ENCODE measurements at places on chromosomes 11 and 22. TPM values are rescaled to one million over a fixed set of nuclear protein-coding genes. Genes with fewer than 3 reads are reported as not detected.

DNA sequence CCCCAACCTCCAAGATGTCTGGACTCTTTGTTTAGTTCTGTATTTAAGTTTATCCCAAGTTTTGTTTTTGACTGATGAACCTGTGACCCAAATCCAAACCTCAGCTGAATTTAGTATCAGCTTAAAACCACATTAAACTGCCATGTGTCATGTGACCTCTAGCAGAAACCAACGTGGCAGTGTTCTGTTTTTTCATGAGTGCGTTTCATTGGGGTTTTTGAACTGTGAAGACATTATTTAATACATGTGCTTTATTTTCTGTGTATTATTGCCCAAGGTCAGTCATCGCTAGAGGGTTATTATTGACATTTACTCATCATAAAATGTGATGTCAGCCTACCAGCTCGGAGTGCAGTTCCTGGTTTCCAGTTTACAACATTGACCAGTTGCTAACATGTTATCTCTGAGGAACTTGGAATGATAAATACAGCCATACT lies 1.8 kb downstream of the TLCD5 start:
- H3K36me3 ChIP-seq: peaks cover 2% of the 10 kb centered on the region
- H3K4me1 ChIP-seq: peaks cover 31% of the 10 kb centered on the region
- H3K4me3 ChIP-seq: peak overlapping the region; percentile 47
- no peak overlapping the region for H3K27ac ChIP-seq
- no peaks in the 10 kb centered on the region for H3K27me3 ChIP-seq
- no peak for DNase-seq

DNA sequence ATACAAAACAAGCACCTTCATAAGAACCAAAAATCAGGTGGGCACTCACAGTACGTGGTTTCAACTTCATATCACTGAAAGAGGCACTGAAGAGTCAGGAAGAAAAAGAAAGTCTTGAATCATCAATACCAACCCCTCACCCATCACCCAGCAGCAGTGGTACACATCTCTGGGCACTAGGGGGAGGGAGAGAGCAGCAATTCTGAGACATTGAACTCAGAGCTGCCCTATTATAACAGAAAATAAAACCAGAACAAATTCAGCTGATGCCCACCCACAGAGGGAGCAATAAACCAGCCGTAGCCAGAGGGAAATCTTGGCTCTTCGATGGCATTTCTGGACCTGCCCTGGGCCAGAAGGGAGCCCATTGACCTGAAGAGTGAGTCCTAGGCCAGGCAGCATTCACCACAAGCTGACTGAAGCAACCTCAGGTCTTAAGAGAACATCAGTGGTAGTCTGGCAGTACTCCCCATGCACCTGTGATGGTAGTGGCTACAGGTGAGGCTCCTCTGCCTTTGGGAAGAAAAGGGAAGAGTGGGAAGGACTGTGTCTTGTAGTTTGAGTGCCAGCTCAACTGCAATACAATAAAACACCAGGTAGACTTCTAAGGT lies 42.2 kb upstream of the FAM181B start:
- no peak overlapping the region for H3K4me3 ChIP-seq
- no peaks in the 10 kb centered on the region for H3K4me1 ChIP-seq
- peaks cover 13% of the 10 kb centered on the region for H3K36me3 ChIP-seq

DNA sequence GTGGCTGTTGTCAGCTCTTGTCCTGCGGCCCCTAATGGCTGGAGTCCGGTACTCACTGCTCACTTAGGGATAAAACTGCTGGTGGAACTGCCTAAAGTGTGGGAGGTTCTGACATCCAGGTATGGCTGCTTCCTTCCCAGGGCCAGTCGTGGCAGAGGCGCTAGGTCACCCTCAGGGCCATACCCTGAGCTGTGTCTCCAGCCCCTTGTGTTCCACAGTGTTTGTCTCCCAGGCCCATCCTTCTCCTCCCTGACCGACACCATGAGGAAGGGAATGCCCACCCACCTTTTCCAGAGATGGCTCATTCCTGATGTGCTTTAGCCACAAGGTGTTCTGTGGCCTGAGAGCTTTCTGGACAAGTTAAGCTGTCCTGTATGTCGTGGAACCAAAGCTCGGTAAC lies 12.4 kb upstream of the ACR start:
- H3K36me3 ChIP-seq: peaks cover 3% of the 10 kb centered on the region
- H3K27ac ChIP-seq: no peak overlapping the region
- H3K4me1 ChIP-seq: peaks cover 10% of the 10 kb centered on the region
- H3K27me3 ChIP-seq: peaks cover 27% of the 10 kb centered on the region
- no peak for DNase-seq

DNA sequence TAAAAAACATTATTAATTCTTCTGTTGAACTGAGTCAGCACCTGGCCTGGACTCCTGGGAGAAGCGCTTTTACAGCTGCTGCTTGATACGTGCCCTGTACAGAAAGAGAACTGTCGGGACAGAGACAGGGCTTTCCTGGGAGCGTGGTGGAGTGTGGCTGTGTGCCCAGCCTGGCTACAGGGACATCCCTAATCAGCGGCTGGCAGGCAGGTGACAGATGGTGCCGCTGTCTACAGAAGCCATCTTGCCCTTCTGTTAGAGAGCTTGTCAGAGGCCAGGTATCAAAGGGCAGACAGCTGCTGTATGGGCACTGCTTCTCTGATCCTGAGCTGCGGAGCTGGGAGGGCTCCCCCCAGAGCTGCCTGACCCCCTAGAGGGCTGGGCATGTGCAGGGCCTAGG lies 361.8 kb downstream of the TENM4 start:
- peaks cover 55% of the 10 kb centered on the region for H3K4me1 ChIP-seq
- H3K4me3 ChIP-seq: no peak overlapping the region
- DNase-seq: no peak
- H3K27ac ChIP-seq: no peak overlapping the region
- H3K36me3 ChIP-seq: no peaks in the 10 kb centered on the region
- no peaks in the 10 kb centered on the region for H3K27me3 ChIP-seq

DNA sequence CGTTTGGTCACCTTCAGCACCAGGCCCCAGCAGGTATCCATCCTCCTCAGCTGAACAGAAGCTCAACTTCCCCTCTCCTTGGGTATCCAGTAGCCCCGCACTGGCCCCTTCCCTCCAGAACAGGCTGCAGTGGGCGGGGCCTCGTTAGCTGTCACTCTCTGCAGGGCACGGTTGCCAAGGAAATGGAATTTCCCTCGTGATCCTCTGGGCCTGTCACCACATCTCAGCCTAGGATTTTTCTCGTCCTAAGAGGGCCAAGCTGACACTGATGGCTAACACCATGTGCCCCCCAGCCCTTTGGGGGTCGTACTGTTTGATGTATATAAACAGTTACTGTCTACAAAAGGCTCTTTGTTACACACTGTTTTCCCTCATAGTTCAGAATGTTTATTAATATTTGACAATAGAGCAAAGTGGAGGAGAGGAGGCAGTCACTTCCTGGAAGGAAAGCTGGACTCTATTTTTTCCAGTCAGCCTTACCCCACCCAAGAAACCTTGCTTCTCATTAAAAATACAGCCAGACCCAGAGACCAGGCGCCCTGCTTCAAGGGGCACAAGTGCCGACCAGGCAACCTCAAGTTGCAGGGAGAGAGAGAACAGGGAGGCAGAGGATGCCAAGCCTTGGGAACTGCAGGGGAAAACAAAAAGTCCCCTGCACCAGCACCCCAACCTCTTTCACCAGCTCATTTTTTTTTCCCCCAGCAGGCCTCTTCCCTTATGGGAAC lies 44.5 kb downstream of the FEZ1 start:
- peak; percentile 69 for DNase-seq
- peak overlapping the region; percentile 90 for H3K27ac ChIP-seq
- H3K4me3 ChIP-seq: no peak overlapping the region

DNA sequence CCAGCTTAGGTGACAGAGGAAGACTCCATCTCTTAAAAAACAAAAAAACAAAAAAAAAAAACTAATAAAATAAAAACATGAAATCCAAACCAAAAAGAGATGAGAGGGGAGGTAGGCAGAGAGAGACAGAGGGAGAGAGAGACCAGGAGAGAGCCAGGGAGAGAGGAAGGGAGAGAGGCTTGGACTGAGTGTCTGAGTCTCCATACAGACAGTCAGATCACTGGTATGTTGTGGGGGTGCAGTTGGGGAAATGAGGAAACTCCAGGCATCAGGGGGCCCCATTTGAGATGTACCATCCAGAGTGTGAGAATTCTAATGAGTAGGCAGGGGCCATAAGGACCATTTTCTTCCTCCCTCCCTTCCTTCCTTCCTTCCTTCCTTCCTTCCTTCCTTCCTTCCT lies 53.1 kb upstream of the SEPTIN5 start:
- no peak for DNase-seq
- peaks cover 12% of the 10 kb centered on the region for H3K4me1 ChIP-seq
- peaks cover 5% of the 10 kb centered on the region for H3K27me3 ChIP-seq
- no peak overlapping the region for H3K4me3 ChIP-seq
- H3K27ac ChIP-seq: no peak overlapping the region

DNA sequence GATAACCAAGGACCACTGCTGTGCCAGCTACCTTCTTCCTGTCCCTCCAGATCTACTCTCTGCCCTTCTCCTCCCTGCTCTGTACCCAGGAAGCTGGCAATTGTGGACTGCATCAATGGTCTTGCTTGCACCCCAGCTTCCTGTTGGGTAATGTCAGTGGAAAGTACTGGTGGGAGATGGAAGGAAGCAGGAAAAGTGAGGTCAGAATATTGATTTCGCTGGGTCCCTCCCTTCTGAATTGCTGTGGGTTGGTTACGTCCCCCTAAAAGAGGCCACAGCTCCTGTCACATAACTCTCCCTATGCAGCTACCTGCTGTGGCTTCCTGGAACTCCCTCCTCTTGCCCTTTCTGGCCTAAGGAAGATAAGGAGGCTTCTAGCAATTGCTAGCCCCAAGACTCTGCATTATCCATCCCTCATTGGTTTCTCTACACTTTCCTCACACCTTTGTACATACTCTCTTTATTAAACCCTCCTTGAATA lies 81.2 kb downstream of the RASSF10 start:
- no peak for DNase-seq
- H3K36me3 ChIP-seq: peaks cover 8% of the 10 kb centered on the region
- H3K4me3 ChIP-seq: no peak overlapping the region
- H3K27ac ChIP-seq: no peak overlapping the region
- no peaks in the 10 kb centered on the region for H3K4me1 ChIP-seq

DNA sequence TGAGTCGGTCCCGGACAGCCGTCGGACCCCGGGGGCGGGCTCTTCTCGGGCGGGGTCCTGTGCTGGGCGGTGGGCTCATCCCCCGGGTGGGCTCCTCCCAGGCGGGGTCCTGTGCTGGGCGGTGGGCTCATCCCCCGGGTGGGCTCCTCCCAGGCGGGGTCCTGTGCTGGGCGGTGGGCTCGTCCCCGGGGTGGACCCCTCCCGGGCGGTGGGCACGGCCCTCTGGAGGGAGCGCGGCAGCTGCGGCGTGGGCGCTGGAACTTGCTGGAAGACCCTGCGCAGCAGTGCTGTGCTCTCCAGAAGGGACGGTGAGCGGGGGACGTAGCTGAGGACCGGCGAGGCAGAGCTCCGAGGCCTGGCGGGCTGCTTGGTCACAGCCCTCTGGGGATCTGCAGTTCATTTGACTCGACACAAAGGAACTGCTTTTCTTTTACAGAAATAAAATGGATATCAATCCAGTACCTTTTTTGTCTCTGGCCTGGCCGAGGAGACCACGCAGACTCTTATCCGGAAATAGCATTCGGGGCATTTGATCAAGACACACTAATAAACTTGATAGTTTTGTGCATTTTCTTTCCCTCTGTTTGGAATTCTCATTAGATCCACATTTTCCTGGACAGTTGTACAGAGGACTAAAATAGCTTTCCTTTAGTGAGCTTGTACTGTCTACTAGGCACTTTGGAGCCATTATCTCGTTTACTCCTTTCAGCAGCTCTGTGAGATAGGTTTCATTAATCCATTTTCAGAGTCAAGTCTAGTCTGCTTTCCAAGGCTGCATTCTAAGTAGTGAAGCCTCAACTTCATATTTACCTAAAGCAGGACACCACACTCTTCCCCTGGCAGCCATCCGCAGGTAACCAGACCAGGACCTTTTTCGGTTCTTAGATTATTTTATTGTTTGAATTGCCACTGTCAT lies 812 bp downstream of the JAM3 start:
- no peaks in the 10 kb centered on the region for H3K36me3 ChIP-seq
- peak overlapping the region; percentile 87 for H3K4me3 ChIP-seq
- peaks cover 59% of the 10 kb centered on the region for H3K4me1 ChIP-seq
- peak overlapping the region; percentile 2 for H3K27ac ChIP-seq
- H3K27me3 ChIP-seq: peaks cover 27% of the 10 kb centered on the region

The APOL1 gene
- total RNA-seq: not detected

The NXPE2 gene
- total RNA-seq: 0.26 TPM

The SLC2A11 gene
- 18.2 TPM for total RNA-seq

The BAIAP2L2 gene
- 0.52 TPM for total RNA-seq

The P2RX6 gene
- total RNA-seq: 4.5 TPM
